ENCODE measurements at places on chromosomes 7 and 10.

DNA sequence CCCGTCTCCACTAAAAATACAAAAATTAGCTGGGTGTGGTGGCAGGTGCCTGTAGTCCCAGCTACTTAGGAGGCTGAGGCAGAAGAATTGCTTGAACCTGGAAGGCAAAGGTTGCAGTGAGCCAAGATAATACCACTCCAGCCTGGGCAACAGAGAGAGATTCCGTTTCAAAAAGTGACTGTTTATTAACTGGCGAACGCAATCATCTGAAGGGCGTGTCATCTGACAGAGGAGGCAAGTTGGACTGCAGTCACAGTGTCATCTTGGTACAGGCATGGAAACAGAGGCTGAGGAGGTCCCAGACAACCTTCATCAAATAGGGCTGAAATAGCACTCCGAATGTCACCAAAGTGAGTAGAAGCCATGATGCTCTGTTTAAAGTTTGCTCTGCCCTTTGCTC lies 75.3 kb upstream of the NFE2L3 start:
- DNase-seq: no peak

DNA sequence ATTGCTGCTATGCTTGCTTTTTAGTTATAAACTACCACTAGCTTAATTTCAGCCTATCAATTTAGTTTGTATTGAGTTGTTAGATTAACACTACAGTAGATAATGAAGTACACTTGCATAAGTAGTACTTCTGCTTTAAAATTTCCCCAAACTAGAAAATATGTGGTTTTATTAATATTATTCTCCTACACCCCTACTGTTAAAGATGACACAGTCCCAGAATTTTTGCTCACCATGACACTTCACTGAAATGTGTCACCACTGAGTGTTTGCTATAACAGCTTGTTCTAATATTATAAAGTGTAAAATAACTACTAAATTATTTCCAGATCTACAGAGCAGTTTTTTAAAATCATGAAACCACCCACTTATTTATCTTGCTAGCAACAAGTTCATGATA lies 31.6 kb downstream of the RHEB start:
- DNase-seq: no peak

DNA sequence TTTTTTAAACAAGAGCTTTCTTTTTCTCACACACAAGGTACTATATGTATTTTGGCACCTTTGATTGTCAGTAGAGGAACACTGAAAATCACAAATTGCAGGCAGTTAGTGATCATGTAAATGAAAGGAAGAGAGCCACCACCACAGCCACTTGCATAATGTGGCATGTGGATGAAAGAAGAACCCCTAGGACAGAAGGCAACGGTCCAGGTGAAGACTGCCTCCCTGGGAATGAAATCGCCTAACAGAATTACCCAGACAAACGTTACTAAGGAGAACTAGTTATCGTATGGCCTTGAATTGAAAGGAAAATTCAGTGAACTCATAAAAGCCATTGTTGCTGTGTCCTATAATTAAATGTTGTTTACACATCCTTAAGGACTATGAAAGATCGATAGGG lies 41.2 kb upstream of the PTPRZ1 start:
- DNase-seq: no peak

DNA sequence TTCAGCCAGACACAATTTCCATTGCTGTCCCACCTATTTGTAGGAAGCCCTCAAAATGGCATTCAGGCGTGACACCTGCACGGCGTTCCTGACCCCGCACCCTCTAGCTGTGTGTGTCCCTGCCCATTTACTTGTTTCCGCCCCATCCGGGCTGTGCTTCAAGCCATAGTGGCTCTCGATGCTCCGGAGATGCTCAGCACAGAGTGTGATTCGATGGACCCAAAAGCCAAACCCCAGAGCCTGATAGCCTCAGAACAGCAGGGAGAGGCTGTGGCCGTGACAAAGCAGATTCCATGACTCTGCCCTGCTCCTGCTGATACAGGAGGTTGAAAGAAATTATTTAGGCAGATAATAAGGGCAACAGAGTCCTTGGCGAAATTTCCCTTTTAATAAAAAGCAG lies 13.4 kb downstream of the BUD31 start:
- DNase-seq: no peak

- DNase-seq: no peak
These were observed 436.8 kb downstream of the RPS24 start for GRCh38 chr10:78470267-78471103.

DNA sequence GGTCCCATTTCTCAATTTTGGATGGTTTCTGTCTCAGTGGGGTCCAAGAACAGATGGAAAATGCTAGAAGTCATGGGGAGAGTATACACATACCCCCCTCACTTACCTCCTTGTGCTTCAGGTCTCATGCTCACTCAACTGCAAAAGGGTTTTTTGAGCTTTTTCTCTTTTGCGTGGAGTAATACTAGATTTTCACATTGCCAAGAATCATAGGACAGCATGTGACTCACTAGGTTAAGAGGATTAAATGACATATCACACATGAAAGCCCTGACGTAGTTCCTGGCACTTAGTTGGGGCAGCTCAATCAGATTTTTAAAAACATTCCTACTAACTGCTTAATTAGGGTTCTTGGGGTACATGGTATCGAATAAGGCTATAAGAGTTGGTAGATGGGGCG lies 4.5 kb downstream of the PI4K2A start:
- no peak for DNase-seq

DNA sequence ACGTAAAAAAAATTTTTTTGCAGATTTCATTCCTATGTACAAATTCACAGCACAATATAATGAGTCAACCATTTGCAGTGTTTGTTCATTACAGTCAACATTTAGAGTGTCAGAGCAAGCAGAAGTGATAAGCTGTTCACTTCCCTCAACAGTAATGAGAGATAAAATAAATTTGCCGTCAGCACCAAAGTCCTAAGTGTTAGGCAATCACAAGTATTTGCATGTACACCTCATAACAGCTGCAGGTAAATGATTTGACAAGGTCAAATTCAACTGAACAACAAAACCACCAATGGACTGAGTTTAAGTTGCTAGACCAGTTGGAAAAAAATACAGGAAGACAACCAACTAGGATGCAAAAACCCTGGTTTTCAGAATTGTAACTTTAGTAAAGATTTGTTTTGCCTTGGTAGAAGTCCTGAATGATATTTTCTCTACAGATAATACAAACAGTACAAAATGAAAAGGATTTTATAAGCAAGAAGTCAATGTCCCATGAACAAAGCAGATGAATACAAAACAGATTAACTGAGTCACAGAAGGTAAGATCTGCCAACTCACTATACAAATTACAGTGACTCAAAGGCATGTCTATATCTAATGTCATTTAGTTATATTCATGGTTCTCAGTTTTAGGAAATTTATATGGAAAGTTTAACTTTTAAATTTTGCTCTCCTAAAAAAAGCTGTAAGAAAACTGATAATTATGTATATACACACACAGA lies 10.4 kb downstream of the RAPGEF5 start:
- DNase-seq: no peak

Measured in activated T-cell treated with anti-CD3 and anti-CD28 coated beads for 24 hours (primary cell).